ENCODE measurements at places on chromosomes 1 and 21. TPM values are rescaled to one million over a fixed set of nuclear protein-coding genes. Genes with fewer than 3 reads are reported as not detected.

DNA sequence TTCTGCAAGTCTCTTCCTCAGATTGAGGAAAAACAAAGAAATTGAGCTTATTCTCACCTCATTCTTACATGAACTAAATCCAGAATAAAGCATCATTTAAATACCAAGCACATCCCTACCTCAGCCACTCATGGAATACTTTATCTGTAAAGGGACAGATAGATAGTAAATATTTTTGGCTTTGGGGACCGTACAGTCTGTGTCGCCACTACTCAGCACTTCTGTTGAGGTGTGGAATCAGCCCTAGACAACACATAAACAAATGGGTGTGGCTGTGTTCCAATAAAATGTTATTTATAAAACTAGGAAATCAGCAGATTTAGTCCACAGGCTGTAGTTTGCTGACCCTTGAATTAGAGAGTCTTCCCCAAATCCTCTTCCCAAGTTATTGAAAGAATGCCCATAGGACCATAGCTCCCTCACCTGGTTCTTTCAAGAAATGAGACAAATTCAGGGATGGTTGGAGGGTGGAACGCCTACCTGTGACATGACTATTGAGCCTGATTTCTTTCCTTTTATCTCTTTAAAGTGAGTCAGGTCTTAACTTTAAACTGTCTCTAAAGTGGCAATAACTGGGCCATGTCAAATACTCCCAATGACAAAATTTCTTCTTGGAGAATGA lies 878.5 kb downstream of the USP25 start:
- no peaks in the 10 kb centered on the region for H3K36me3 ChIP-seq
- no peaks in the 10 kb centered on the region for H3K4me1 ChIP-seq
- no peak overlapping the region for H3K27ac ChIP-seq
- no peak overlapping the region for H3K4me3 ChIP-seq

DNA sequence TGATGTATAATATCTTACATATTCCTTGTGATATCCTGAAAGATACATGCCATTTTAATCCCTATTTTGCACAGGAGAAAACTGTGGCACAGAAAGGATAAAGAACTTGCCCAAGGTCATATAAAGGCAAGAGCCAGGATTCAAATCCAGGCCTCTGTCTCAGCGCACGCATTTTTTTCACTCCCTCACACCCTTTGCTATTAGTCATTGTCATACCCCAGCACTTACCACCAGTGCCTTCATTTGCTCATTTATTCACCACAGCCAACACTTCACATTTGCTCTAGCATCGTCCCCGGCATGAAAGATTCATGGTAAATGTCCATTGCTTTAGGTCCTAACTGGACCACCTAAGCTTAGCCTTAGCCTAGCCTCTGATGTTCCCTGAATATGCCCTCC lies 14.2 kb downstream of the ALX3 start:
- H3K36me3 ChIP-seq: no peaks in the 10 kb centered on the region
- H3K4me1 ChIP-seq: peaks cover 10% of the 10 kb centered on the region
- no peak overlapping the region for H3K4me3 ChIP-seq
- DNase-seq: no peak
- no peak overlapping the region for H3K27ac ChIP-seq

GRCh38 chr21:26461500-26461899 lies 111.6 kb downstream of the CYYR1 start:
- peaks cover 2% of the 10 kb centered on the region for H3K27me3 ChIP-seq
- peaks cover 3% of the 10 kb centered on the region for H3K4me1 ChIP-seq
- H3K27ac ChIP-seq: no peak overlapping the region
- DNase-seq: no peak
- no peak overlapping the region for H3K4me3 ChIP-seq
- H3K36me3 ChIP-seq: no peaks in the 10 kb centered on the region

The OR2T12 gene
- total RNA-seq: not detected

- no peak for DNase-seq
- H3K4me1 ChIP-seq: peaks cover 11% of the 10 kb centered on the region
- peaks cover 31% of the 10 kb centered on the region for H3K36me3 ChIP-seq
- H3K27ac ChIP-seq: no peak overlapping the region
These were observed 11.3 kb downstream of the SPATC1L start for GRCh38 chr21:46172863-46173528.

The MAP3K6 gene
- total RNA-seq: 10.0 TPM

Data from glutamatergic neuron (in vitro differentiated cells).